ENCODE measurements at places on chromosomes 4 and X.

- no peaks in the 10 kb centered on the region for H3K27me3 ChIP-seq
- no peak for DNase-seq
- no peaks in the 10 kb centered on the region for H3K36me3 ChIP-seq
- H3K4me3 ChIP-seq = no peak overlapping the region
- no peaks in the 10 kb centered on the region for H3K4me1 ChIP-seq
Observed at GRCh38 chrX:85859426-85859825, 187.9 kb downstream of the CHM start.

DNA sequence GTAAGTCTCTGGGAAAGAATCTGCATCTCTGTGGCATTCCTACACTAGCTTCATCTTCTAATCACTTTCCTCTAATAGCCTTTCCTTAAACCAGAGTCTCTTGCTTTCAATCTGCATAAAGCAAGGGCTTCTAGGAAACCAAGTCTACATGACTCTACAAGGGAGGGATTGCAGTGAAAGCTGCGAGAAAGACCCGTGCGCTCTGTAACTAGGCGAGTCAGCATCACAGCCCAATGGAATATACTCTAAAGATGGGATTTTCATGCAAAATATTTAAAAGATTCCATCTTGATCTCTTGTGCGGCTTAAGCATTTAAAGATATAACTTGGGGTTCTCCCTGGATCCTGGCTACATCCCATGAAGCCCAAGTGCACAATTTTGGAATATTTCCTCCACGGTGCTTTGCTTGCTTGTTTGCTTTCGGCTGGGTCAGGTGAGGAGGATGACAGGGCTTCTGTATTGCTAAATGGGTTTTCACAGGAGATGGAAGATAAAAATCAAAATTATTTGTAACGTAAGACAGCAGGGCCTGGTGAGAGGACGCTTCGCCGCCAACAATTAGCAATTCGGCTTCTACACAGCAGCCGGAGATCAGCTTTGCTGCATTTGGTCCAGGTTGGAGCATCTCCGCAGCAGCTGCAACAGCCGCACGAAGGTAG, 687 bp upstream of the GRIA2 start:
- H3K36me3 ChIP-seq = peaks cover 4% of the 10 kb centered on the region
- DNase-seq = no peak
- peaks cover 49% of the 10 kb centered on the region for H3K27me3 ChIP-seq
- no peak overlapping the region for H3K4me3 ChIP-seq
- no peak overlapping the region for H3K27ac ChIP-seq

GRCh38 chrX:9829308-9830267, 43.4 kb downstream of the SHROOM2 start:
- DNase-seq = no peak
- H3K4me1 ChIP-seq = peaks cover 4% of the 10 kb centered on the region
- no peak overlapping the region for H3K4me3 ChIP-seq
- H3K36me3 ChIP-seq = no peaks in the 10 kb centered on the region

DNA sequence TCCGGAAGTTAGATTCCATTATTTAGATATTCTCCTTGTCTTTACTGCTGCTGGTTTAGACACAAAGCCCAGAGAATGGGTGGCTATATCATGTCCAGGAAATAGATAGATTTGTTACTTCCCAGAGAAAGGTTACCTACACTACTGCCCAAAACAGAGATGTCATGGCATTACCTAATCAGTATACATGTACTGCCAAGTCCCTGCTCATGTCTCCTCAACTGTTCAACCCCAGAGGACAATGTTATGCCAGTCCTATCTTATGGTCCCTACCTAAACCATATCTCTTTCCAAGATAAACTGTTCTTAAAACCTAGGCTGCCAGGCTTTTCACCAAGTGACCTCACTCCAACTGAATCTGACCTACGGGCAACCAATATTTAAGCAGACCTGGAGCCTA, 209.5 kb upstream of the AR start:
- no peaks in the 10 kb centered on the region for H3K27me3 ChIP-seq
- no peak overlapping the region for H3K27ac ChIP-seq

DNA sequence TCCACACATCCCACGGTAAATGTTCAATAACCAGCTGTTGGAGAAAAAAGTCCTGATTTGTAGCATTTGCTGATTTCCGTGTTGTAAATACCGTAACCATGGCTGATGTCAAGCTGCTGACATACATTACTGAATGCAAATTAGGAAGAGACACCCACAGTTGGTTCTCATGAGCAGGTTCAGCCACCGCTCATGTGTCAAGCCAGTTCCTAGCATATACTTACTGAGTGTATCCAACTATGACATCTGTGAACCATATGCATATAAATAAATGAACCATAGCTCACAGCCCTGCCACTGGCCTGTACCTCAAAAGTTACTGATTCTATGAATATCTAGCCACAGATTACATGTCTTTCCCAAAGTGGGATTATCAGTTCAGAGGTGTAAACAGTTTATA, 29.5 kb downstream of the FHDC1 start:
- no peaks in the 10 kb centered on the region for H3K36me3 ChIP-seq
- H3K4me3 ChIP-seq = no peak overlapping the region
- no peak for DNase-seq
- H3K27me3 ChIP-seq = peaks cover 7% of the 10 kb centered on the region
- H3K27ac ChIP-seq = no peak overlapping the region
- no peaks in the 10 kb centered on the region for H3K4me1 ChIP-seq

DNA sequence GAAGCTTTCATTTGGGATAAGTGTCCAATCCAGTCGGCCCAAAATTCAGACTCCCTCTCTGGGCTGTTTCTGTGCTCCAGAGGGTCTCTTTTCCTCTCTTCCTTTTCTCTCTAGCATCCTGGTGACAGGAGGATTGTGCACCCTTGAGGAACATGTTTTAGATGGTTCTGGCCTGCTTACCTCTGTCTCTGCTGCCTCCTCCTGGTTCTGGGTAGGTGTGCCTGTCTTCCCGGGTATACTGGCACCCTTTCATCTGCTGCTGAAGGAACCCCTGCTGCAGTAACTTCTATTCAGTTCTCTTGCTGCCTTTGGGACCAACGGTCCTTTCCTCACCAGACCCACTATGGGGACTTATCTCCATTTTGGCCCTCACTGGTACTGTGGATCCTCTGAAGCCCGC, 53.2 kb downstream of the HMGB2 start:
- H3K4me3 ChIP-seq = no peak overlapping the region
- H3K27me3 ChIP-seq = no peaks in the 10 kb centered on the region
- peaks cover 22% of the 10 kb centered on the region for H3K4me1 ChIP-seq

DNA sequence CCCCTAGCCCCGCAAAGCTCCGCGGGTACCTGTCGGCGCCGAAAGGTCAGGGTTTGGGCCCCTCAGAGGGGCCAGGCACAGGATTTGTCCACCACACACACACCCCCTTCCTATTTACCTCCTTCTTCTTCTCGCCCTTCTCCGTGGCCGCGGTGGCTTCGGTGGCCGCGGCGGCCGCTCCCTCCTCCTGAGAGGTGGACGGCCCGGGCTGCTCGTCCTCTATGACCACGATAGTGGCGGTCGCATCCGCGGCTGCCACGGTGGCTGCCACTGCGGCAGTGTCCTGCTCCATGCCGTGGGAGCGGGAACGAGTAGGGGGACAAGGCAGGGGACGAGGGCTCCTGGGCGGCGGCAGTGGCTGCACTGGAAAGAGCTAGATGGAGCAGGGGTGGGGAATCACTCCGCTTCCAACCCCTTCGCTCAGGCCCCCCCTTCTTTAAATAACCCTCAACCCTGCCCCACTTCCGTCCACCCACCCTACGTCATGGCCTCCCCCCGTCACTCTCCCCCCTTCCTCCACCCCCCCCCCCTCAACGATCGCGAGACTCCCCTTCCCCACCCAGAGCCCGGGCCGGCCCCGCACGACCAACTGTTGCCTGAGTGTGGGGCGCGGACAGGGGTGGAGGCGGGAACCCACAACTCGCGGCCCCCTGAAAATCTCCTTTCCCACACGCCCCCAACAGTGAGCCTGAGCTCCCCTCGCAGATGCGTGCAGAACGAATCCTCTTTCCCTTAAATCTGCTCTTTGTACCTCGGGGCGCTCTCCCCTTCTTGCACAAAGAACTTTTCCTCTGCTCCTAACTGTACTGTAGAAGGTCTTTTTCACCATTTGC, at the start of gene SMARCA1:
SMARCA1 (minus strand) TSS at position 412 of the 833 bp plus-strand sequence; CDS start at position 292, 120 bp downstream.
- peak; percentile 3 for DNase-seq
- H3K36me3 ChIP-seq = peaks cover 9% of the 10 kb centered on the region
- peaks cover 8% of the 10 kb centered on the region for H3K4me1 ChIP-seq
- H3K27ac ChIP-seq = no peak within 1 kb of the TSS
- peak within 1 kb of the TSS; percentile 86 for H3K4me3 ChIP-seq
- H3K27me3 ChIP-seq = no peaks in the 10 kb centered on the region

GRCh38 chrX:15413101-15413500, 28.9 kb upstream of the VEGFD start:
- H3K27me3 ChIP-seq = peaks cover 31% of the 10 kb centered on the region
- no peak overlapping the region for H3K27ac ChIP-seq
- H3K4me1 ChIP-seq = no peaks in the 10 kb centered on the region
- no peak for DNase-seq
- no peaks in the 10 kb centered on the region for H3K36me3 ChIP-seq
- no peak overlapping the region for H3K4me3 ChIP-seq

DNA sequence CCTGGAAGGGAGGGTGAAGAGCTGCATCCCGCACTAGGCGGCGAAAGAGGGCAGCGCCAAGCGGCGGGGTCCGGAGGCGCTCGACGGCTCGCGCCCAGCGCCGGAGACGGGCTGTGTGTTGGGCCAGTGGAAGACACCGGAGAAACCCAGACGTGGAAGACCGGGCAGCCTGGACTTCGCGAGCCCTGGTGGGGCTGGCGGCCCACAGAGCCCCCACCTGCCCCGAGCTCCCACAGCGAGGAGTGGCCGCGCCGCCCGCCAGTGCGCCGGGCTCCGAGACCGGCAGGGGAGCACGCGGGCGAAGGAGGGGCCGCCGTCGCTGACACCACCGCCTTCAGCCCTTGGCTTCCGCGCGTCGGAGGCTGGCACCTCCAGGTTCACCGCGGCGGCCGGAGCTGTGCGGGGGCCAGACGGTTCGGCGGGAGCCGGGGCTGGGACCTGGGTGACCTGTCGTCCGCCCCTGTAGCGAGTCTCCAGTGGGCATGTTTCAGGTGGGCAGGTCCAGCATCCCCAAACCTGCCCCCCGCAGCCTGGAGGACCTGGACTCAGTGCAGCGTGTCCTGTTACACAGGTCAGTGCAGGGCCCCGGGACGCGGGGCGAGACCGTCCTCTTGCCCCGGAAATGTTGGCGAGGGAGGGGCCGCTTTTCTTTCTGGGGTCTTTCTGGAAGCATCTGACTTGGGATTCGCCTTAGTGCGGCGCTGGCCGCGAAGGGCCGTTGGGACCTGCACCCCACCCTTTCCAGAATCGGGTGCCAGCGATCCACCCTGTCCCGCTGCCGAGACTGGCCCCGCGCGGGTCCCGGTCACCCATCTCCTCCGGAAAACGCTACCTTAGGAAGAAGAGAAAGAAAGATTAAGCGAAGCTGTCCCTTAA, 9.6 kb upstream of the INTU start:
- no peaks in the 10 kb centered on the region for H3K36me3 ChIP-seq
- peak overlapping the region; percentile 62 for H3K4me3 ChIP-seq
- DNase-seq = no peak
- peaks cover 8% of the 10 kb centered on the region for H3K4me1 ChIP-seq
- H3K27me3 ChIP-seq = peaks cover 45% of the 10 kb centered on the region

- no peak overlapping the region for H3K27ac ChIP-seq
- no peaks in the 10 kb centered on the region for H3K36me3 ChIP-seq
- no peaks in the 10 kb centered on the region for H3K27me3 ChIP-seq
- H3K4me1 ChIP-seq = no peaks in the 10 kb centered on the region
Observed at GRCh38 chr4:95610061-95610569, 61.3 kb upstream of the UNC5C start.

DNA sequence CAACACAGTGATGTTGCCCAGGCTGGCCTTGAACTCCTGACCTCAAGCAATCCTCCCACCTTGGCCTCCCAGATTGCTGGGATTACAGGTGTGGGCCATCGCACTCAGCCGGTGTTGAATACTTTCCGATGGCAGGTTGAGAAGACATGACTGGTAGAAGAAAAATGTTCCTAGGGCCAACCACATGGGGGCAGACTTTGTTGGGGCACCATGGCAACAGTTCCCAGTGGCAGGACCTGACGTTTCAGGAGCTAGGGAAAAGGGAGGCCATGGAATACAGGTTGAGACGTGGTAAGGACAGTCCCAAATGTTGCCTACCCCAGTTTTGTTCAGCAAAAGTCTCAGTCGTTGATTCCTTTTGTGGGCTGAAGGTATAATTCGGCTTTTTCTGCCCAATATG, 134.6 kb downstream of the ASMT start:
- no peak for DNase-seq
- H3K4me3 ChIP-seq = peak overlapping the region; percentile 53
- no peaks in the 10 kb centered on the region for H3K27me3 ChIP-seq
- H3K4me1 ChIP-seq = no peaks in the 10 kb centered on the region
- no peak overlapping the region for H3K27ac ChIP-seq

- H3K4me1 ChIP-seq = peaks cover 4% of the 10 kb centered on the region
- H3K27ac ChIP-seq = no peak overlapping the region
- no peak for DNase-seq
- H3K36me3 ChIP-seq = no peaks in the 10 kb centered on the region
- H3K27me3 ChIP-seq = no peaks in the 10 kb centered on the region
Observed at GRCh38 chrX:17020851-17021821, 74.7 kb downstream of the REPS2 start.

All from naive B cell (primary cell).